ENCODE measurements at places on chromosomes 1 and 21. TPM values are rescaled to one million over a fixed set of nuclear protein-coding genes. Genes with fewer than 3 reads are reported as not detected.

The CCDC17 gene
- total RNA-seq = 0.51 TPM

The DYNLT5 gene
- 0.77 TPM for total RNA-seq

The OR2M3 gene
- total RNA-seq = not detected

The MTARC2 gene
- total RNA-seq = 12.6 TPM

The OR2T35 gene
- total RNA-seq = not detected

The TNNI3K gene
- total RNA-seq = not detected

The IFNLR1 gene
- not detected for total RNA-seq

The HCRTR1 gene
- 0.77 TPM for total RNA-seq

The TMEM200B gene
- total RNA-seq = 0.13 TPM

The CCT8 gene
- total RNA-seq = 186 TPM
